ENCODE measurements at places on chromosomes 16 and 17.

DNA sequence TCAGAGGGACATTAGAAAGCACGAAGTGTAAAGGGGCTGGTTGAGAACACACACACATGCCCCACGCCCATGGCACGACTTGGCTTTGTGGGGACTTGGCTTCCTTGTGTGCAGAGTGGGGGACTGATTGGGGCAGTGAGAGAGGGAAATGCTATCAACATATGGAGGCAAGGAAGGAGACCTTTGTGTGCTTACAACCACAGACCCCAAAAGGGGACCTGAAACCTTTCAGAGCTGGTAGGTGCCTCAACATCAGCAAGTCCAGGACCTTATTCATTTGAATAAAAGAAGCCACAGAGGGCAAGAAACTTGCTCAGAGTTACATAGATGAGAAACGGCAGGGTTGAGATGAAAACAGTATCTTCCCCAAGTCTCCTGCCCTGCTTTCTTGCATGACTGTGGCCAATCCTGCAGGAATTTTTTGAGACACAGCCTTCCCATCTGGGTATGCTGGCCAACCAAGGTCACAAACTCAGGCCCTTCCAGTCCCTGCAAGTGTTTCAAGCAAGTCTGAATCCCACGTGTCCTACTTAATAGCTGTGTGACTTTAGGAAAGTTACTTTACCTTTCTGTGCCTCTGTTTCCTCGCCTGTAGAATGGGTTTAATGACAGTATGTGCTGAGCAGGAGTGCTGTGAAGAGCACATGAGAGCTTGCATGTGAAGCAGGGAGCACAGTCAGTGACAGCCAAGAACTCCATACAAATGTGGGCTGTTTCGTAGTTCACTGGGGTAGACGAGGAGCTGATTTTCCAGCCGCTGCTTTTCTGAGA, 26.2 kb downstream of the C16orf78 start:
- no peak for DNase-seq

DNA sequence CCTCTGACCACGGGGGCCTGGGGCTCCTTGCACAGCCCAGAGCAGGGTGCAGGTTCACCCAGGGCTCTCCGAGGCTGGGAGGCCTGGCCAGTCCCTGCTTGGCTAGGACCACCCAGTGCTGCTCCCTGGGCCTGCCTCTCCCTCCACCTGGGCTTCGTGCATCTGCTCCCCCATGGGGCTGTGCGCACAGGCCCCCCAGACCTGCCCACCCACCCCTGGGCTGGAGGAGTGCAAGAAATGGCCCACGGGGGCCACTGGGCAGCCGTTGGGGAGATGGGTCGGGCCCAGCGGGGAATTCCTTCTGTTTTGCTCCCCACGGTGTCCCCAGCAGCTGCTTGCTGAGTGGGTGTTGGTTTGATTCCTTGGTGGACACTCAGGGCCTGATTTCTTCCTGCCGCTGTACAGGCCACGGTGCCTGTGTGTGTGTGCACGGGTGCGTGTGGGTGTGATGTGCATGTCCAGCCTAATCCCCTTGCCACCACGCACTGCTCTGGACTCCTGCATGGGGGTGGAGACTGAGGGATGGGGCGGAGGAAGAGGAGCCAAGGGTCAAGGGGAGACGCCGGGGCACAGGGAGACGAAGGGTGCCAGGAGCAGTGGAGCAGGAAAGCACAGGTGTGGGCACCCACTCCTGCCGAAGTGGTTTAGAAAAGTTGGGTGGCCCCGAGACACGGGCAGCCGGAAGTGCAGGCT, 8.5 kb downstream of the PRSS27 start:
- DNase-seq: no peak

GRCh38 chr16:14539631-14540030, 90.4 kb downstream of the PARN start:
- DNase-seq: no peak

- no peak for DNase-seq
Observed at GRCh38 chr17:51427323-51427811, 167.0 kb downstream of the UTP18 start.

DNA sequence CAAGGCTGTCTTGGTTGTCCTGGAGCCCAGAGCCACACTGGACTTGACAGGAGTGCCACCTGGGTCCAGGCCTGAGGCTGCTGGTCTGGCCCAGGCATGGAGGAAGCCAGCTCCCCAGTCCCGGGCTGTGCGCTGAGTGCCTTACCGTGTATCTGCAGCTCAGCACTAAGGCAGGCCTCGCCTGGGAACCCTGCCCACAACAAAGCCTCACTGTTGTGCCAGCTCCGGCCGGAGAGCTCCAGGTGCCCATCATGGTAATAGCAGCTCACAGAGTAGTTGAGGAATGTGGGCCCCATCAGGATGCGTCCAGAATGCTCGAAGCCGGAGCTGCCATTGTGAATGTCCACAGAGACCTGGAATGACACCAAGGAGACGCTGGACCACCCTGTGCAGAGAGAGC, 72.2 kb downstream of the RMI2 start:
- DNase-seq: no peak

GRCh38 chr16:4892361-4893102, 44.4 kb downstream of the PPL start:
- no peak for DNase-seq

DNA sequence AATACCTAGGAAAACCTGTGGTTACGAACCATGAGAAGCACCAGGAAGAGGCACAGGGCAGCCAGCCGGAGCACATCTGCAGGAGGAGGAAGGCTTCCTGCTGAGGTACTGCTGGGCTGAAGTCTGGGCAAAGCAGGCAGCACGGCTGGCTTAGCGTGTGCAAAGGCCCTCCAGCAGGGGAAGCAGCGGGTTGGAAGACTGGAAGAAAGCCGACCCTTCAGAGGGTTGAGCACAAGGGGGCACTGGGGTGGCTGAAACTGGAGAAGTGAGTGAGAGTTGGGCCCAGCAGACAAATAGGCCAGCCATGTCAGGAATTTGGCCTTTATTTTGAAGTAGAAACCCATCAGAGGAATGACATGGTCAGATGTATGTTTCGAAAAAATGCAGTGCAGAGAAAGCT, 12.1 kb upstream of the HSD3B7 start:
- DNase-seq: no peak

- DNase-seq: no peak
Observed at GRCh38 chr16:87304951-87305350, 12.2 kb downstream of the C16orf95 start.

- peak; percentile 81 for DNase-seq
Observed at GRCh38 chr17:7356072-7356549, 1.2 kb downstream of the TMEM95 start.

GRCh38 chr16:15484662-15485061, 50.3 kb downstream of the BMERB1 start:
- no peak for DNase-seq

DNA sequence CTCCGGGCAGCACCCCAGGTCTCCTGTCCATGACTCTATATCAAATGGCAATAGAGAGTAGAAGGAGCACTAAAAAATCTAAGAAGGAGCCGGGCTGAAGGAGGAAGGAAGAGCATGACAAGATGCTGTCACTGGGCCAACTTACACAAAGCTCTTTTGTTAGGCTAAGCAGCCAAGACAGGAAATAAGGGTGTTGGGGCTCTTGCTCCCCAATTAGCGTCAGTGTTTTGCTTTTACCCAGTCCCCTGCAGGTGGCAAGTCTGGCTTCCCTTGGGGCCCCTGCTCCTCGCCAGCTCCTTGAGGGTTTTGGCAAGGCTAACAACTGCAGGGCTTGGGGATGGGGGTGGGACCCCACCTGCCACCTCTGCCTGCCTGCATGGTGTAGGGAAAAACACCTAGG, 120.5 kb downstream of the CCT6B start:
- DNase-seq: no peak

DNA sequence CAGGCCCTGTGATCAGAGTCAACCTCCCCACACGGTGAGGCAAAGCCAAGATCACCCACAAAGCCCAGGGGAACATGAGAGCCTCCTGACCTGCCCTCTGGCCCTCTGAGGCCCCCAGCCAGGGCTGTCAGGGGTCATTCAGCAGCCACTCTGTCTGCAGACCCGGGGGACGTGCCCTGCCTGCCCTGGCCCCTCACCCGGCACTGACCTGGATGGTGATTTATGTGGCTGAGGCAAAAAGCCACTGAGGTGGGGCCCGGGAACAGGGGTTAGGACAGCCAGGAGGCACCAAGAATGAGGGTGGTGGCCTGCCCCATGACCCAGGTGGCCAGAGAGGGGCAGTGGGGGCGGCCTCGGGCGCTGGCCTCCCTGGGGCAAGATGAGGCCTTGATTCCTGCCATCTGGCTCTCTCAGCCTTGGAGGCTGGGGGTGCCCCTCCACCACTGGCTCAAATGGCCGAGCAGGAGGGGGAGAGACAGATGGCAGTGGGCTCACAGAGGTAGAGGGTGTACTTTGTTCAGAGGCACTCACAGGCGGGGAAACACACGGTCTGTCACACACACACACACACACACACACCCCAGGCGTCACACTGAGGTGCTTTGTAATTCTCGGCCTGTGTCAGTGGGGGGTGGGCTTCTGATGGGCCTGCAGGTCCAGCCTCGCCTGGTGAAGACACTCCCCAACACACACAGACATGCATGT, 174.0 kb upstream of the GSE1 start:
- DNase-seq: no peak

- DNase-seq: no peak
Observed at GRCh38 chr16:50501251-50501650, 46.9 kb upstream of the NKD1 start.

DNA sequence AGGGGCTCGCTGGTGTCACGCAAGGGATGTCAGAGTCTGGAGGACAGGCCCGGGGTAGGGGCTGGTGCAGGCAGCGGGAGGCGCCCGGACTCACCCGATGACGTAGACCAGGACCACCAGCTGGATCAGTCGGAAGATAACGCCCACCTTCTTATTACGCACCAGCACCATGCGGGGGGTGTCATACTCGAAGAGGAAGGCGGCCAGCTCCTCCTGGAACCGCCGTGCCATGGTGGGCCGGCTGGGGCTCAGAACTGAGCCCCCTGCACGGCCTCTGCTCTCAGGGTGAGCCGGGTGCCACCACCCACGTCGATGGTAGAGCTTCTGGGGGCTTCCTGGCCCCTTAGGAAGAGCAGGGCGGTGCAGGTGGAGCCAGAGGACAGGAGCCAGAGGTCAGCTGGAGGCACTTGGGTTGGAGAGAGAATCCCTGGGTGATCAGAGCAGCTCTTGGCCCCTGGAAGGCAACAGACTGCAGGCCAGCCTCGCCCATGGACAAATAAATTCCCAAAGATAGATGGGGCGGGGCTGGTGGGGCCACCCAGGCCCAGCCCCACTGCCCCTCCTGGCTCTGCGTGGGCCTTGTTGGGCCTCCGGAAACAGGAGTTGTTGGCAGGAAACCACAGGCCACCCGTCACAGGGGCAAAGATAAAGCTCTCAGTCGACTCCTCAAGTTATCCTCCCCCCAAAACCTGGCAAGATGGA, at the start of gene P2RX1:
TSS of gene P2RX1 (minus strand) at position 471 of the 702 bp plus-strand sequence. CDS start at position 231, 240 bp downstream.
- DNase-seq: no peak

DNA sequence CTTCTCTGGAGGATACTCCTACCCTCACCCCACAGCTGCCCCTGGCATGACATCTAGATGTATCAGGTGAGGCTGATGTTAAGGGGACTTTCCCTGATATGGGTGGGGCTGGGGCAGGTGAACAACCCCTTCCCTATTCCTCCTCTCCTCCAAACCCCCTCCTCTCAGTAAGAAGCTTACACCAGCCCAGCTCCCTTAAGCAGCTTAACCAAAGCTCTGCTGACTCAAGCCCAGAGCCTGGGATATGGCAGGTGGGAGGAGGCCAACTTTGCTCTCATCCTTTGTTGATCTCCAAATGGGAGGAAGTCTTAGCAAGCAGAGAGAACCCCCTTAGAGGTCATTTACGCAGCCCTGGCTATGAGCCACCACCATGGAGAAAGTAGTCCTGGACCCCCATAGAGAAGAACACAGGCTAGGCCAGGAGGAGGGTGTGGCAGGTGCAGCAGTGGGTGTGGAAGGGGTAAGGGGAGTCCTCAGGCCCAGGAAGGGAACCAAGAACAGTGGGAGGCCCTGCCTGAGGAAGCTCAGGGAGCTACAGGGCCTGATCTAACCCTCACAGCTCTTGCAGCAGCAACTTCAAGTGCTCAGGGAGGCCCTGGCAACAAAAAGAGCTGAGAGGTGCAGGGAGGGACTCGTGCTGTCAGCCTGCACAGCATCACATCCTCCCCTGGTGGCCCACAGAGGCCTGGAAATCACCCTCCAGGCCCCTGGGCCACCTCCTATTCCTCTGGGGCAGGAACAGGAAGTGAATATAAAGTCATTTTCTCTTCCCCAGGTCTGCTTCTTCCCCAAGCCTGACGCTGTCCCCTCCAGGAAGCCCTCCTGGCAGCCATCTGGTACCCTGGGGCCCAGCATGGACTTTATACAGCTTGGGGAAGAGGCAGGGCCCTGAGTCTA, 2.9 kb downstream of the UNC119 start:
- DNase-seq: peak; percentile 22

- no peak for DNase-seq
Observed at GRCh38 chr17:34393401-34393800, 30.4 kb upstream of the CCL1 start.

GRCh38 chr16:84825896-84826557, 6.2 kb downstream of the CRISPLD2 start:
- DNase-seq: no peak

DNA sequence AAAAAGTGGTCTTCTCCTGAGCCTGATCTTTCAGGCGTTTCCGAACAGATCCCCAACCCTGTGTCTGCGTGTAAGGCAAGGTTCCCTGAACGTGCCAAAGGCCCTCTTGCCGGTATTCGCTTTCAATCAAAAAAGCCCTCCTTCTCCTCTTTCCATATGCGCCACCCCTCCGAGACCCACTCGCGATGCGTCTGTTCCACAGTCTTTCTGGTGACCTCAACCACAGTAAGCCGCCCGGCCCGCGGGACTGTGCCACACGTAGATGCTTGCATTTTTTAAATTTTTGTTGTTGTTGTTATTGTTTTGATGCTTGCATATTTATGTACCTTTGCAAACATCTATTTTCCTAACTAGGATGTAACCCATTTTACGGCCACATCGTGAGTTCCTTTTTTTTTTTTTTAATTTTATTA, 607 bp upstream of the PRPSAP1 start:
- no peak for DNase-seq

DNA sequence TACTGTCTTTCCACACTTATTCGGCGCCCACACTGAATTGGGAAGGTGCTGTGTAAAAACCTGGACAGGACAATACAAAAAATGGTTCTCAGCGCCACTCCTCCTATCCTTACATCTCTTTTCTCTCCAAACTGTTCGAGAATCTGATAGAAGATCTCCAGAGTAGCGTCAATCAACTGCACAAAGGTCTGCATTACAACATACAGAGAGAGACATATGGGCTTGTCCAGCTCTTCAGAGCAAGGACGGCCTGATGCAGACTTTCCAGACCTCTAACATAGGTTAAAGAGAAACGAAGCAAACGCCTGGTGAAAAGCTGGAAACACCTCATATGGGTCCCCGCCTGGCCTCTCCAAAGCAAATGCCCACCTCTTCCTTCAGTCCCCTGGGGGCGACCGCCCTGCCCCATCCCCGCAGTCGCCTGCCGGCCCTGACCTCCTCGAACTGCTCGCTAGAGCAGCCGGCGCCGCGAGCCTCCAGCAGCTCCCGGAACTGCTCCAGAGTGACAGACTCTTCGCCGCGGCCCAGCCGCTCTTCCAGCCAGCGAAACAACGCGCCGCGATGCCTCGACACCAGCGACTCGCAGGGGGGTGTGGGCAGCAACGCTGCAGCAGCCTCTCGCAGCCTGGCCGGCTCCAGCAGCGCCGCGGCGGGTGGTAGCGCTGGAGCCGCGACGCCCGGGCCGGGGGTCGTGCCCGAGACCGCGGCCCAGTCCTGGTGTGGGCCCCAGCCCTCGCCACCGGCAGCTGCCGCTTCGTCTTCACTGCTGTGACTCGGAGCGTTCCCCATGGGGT, 526 bp downstream of the ZZEF1 start:
- DNase-seq: no peak

All from stimulated activated CD4-positive, alpha-beta T cell treated with anti-CD3 and anti-CD28 coated beads, Interleukin-4, amount 100 ng/mL, for 4 hours (primary cell).